Stimulated activated CD8-positive, alpha-beta memory T cell treated with anti-CD3 and anti-CD28 coated beads, Interleukin-2, amount 100 ng/mL, for 48 hours (primary cell): ENCODE measurements at places on chromosomes 2 and 18.

- peak; percentile 79 for DNase-seq
Measured at GRCh38 chr18:79395761-79396404, at the start of gene NFATC1. Gene NFATC1 (plus strand): TSS chr18:79395930. CDS start chr18:79396225, 295 bp downstream.

- DNase-seq, result no peak
Measured at GRCh38 chr18:78612801-78613200, 366.8 kb upstream of the SALL3 start.

- DNase-seq, result no peak
Measured at GRCh38 chr2:49162151-49162550, 7.8 kb upstream of the FSHR start.

DNA sequence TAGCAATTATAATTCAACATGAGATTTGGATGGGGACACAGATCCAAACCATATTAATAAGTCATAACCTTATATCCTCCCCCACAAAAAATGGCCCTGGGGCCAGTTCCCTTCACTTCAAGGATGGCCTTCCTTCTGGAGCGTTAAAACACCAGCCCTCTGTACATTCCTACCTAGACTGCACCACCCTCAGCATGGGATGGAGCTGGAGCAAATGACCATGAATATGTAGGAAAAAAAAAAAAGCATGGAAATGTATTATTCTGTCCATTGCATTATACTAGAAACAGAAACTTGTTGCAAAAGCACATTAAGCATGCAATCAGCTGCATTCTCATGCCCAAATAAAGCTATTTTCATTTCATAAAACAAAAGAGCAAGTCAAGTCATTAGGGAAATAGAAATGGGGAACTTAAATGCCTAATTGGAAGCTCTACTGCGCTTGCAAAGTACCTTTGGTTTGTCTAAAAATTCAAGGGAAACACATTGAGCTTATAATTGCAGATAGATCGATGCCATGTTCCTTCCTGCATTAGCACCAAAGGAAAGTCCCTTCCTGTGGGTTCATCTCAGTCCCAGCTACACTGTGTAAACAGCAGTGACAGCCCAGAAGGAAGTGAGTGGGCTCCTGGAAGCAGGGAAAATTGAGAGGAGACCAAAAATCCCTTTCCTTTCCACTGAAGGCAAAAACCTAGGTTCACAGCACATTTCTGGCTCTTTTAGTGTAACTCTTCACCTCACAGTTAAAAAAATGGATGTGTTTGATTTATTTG lies 252.0 kb upstream of the KLHL29 start:
- DNase-seq, result no peak

- DNase-seq, result no peak
Measured at GRCh38 chr18:37242826-37243560, 322.6 kb downstream of the CELF4 start.

DNA sequence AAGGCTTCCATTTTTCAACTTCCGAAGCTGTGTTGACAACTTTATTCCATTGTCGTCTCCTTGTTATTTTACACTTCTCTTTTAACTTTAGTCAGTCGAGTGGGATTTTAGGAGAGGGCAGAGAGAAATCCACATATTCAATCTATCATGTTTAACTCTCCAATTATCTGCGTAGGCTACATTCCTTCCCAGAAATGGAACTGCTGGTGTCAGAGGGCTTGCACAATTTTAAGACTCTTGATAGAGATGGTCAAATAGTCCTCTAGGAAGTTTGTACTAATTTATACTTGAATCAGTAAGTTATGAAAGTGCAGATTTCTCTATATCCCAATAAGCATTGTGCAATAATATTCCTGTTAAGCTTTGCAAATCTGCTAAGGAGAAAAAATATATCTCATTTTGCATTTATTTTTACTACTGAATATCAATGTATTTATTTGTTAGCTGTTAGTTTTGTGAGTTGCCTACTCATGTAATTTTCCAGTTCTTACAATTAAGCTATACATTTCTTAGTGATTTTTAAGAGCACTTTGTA lies 95.6 kb downstream of the CYP26B1 start:
- DNase-seq, result no peak

DNA sequence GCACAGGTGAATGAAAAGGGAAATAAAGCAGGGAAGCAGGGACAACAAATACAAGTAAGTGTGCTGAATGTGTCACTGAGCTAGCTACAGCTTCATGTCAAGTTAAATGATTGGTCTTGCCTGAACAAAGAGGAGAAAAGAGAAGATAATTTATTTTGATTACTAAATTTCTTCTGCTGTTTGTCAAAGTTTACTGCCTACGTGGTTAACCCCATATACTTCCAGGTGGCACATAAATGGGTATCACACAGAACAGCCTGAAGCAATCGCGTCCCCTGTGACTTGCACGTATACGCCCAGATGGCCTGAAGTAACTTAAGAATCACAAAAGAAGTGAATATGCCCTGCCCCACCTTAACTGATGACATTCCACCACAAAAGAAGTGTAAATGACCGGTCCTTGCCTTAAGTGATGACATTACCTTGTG lies 434.2 kb downstream of the LRRTM4 start:
- no peak for DNase-seq

DNA sequence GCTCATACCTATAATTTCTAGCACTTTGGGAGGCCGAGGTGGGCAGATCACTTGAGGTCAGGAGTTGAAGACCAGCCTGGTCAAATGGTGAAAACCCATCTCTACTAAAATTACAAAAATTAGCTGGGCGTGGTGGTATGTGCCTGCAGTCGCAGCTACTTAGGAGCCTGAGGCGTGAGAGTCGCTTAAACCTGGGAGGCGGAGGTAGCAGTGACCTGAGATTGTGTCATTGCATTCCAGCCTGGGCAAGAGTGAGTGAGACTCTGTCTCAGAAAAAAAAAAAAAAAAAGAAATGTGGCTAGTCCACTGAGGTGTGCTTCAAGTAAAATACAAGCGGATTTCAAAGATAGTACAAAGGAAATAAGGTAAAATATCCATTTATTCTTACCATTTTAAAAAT lies 46.2 kb downstream of the RBKS start:
- no peak for DNase-seq
